ENCODE measurements at places on chromosomes 5 and 9. TPM values are rescaled to one million over a fixed set of nuclear protein-coding genes. Genes with fewer than 3 reads are reported as not detected.

DNA sequence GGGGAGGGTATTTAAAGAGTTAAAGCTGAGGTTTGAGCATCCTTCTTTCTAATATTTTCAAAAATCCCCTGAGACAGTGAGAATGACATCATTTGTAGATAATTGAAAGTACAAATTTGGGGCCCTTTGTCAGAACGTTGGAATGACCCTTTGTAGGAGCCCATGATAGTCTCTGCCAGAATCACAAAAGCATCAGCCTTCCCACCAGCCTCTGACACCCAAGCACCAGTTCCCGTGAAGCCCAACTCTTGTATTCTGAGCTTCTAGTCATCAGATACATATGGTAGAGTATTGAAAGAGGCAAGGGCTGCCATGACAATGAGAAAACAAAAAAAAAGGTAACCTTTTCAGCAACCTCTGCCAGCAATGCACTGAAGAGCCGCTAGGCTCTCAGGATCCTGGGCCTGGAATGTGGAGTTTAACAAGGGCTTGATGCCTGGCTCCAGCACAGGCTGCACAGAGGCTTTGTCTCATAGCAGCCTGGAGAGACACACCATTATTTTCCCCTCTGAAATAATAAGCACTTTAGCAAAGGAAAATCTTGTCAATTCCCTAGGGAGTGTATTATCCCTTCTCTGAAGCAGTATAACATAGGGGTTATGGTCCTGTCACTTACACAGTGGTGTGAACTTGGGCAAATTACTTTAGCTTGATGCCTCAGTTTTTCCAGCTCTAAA, 114.4 kb downstream of the ZNF608 start:
- DNase-seq = no peak

DNA sequence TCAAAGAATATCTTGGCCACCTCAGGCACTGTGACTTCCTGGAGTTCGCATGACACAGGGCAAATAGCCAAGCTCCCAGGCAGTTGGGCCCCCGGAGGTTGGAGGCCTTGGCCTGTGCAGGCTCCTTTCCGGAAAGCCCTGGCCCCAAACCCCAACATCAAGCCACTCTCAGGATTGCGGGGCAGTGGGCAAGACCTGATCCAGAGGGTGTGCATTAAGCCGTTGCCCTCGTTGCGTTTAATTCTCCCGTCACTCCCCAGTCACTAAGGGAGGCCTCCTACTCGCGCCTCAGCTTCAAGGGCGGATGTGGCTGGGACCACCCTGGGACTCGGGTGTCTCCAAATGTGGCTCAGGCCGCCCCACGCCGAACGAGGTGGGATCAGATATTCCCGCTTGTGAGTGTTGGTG, 60.1 kb downstream of the TMEM174 start:
- no peak for DNase-seq

DNA sequence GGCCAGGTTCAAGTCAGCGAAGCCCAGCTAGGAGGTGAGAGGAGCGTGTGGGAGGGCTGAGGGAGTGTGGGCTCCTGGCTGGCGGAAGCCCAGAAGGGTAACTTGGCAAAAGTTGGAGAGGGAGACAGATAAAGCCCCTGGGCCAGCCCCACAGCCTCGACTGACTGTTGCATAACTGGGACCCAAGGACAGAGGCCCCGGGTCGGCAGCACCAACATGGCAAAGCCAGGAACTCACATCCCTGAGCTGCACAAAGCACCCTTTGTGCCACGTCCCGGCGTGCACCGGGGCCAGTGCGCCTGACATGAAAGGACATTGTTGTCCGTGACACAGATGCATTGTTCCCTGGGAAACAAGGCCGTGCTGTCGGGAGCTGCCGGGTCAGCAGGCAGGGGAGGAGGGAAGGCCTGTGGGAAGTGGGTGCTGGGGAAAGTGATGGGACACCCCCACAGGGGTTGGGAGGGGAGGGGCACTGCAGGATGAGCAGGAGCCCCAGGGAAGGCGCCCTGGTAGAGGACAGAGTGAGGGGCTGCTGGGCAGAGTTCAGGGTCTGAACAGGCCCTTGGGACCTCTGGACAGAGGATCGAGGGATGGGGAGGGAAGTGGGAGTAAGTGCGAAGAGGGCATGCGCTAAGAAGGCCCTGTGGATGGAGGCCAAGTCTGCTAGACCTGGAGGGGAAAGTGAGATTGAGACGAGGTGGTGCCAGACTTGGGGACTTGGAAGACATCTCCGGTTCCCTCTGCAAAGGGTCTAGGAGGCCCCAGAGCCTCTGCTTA, 13.0 kb upstream of the DPM2 start:
- no peak for DNase-seq

DRD1 gene
- not detected for total RNA-seq

Measured in esophagus squamous epithelium (tissue), 5 donors.